B cell (primary cell): ENCODE measurements at places on chromosomes 13 and 19. TPM values are rescaled to one million over a fixed set of nuclear protein-coding genes. Genes with fewer than 3 reads are reported as not detected.

Gene B3GNT8
- total RNA-seq, result 0.22 and 0.27 TPM in 2 replicates

Gene FKBP8
- total RNA-seq, result 148 and 150 TPM in 2 replicates

- no peak for DNase-seq
These were observed 307.9 kb downstream of the ENOX1 start for GRCh38 chr13:43478902-43479301.

GRCh38 chr13:40874138-40874779 is 84.8 kb downstream of the SLC25A15 start:
- DNase-seq, result peak; percentile 53

- peak; percentile 94 for DNase-seq
These were observed at the start of gene FCHO1 for GRCh38 chr19:17751103-17751911. FCHO1 (plus strand) TSS chr19:17751477; CDS start chr19:17755165, 3,688 bp downstream.

- peak; percentile 7 for DNase-seq
These were observed 1.0 kb upstream of the ZNF529 start for GRCh38 chr19:36573895-36574720.
